ENCODE measurements at places on chromosomes 7 and 10. TPM values are rescaled to one million over a fixed set of nuclear protein-coding genes. Genes with fewer than 3 reads are reported as not detected.

DNA sequence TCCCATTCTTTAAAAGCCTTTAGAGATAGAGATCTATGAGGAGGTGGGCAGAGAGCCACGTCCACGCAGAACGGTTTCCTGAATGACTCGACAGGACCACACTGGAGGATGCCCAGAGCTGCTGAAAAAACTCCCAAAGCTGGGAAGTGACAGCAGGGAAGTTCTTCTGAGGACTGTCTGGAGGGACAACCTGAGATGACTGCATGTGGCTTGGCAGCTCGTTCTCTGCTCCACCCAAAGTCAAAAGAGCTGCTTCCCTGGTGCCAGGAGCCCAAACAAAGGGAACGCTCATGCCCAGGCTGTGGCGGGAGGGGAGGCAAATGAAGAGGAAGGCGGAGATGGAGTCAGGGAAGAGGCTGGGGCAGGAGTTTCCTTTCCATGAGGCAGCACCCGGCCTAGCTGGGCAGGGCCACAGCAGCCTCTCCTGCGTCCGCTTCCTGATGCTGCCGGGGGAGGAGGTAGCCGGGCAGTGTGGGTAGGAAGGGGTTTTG, 95.4 kb downstream of the CCDC3 start:
- no peak for DNase-seq
- H3K36me3 ChIP-seq, result no peaks in the 10 kb centered on the region
- no peak overlapping the region for H3K4me3 ChIP-seq
- no peaks in the 10 kb centered on the region for H3K4me1 ChIP-seq
- no peak overlapping the region for H3K27ac ChIP-seq
- no peaks in the 10 kb centered on the region for H3K27me3 ChIP-seq

GRCh38 chr10:20058135-20058534, 241.9 kb downstream of the PLXDC2 start:
- H3K4me3 ChIP-seq, result no peak overlapping the region
- DNase-seq, result no peak
- H3K27me3 ChIP-seq, result no peaks in the 10 kb centered on the region
- no peak overlapping the region for H3K27ac ChIP-seq
- no peaks in the 10 kb centered on the region for H3K36me3 ChIP-seq

DNA sequence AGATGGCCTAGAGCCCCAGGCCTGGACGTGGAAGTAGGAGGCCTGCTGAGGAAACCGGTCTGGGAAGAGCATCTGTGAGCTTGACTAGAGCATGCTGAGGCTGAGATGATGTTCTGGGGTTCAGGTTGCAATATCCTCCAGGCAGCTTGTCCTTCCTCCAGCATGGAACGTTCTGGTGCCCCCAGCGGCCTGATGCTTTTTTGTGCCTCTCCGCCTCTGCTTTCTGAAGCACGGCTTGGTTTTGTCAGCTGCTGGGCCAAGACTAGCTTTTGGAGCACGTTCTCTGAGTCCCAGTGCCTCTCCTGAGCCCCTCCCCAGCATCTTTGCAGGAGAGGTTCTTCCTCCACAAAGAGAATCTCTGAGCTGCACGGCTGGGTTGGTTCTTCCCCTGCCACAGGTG, 682.0 kb upstream of the FOXK1 start:
- H3K36me3 ChIP-seq, result no peaks in the 10 kb centered on the region
- no peaks in the 10 kb centered on the region for H3K4me1 ChIP-seq
- H3K27me3 ChIP-seq, result no peaks in the 10 kb centered on the region
- H3K4me3 ChIP-seq, result no peak overlapping the region
- DNase-seq, result no peak
- no peak overlapping the region for H3K27ac ChIP-seq

DNA sequence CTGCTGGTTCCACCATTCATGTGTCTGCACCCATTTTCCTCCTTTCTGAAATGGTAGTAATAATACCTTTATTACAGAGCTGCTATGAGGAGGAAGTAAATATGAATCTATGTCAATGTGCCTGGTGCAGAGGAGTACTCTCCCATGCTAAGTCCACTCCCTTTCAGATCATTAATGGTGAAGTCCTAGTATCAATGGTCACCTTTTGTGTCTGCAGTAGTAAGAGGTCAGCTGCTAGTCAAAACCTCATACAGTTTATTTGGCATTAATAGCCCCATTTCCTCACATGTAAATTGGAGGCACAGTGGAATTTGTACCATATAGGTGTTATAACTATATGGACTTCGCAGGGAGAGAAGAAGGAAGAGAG, 581.0 kb downstream of the REEP3 start:
- DNase-seq, result no peak
- no peaks in the 10 kb centered on the region for H3K4me1 ChIP-seq
- H3K27ac ChIP-seq, result no peak overlapping the region
- H3K36me3 ChIP-seq, result no peaks in the 10 kb centered on the region

GRCh38 chr10:119024882-119025281, 4.6 kb upstream of the NANOS1 start:
- H3K4me3 ChIP-seq, result no peak overlapping the region
- H3K27ac ChIP-seq, result no peak overlapping the region
- H3K27me3 ChIP-seq, result peaks cover 11% of the 10 kb centered on the region
- H3K36me3 ChIP-seq, result no peaks in the 10 kb centered on the region
- H3K4me1 ChIP-seq, result peaks cover 5% of the 10 kb centered on the region

DNA sequence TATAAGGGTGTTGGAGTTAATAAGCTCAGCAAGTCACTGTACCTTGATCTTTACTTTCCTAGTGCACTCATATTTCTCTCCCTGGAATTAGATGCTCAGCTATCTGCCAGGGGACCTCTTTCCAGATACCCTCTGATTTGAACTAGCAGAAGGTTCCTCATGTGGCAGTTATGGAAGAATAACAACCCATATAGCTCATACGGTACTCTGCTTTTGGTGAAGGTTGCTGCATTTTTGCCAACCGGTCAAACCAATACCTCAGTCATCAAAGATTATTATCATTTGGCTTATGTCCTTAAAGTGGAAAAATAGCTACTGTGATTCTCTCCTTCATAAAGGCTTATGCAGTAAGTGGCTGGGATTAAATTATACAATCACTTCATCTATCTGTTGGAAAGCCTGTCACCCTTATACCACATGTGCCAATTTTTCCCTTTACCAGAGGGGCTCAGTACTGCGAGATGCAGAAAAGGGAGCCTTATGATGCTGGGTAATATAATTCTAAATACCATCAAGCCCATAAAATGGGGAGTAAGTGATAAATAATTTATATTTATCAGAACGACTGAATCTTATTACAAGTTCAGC, 43.4 kb upstream of the PTER start:
- no peak overlapping the region for H3K4me3 ChIP-seq
- no peak for DNase-seq
- H3K36me3 ChIP-seq, result no peaks in the 10 kb centered on the region
- no peaks in the 10 kb centered on the region for H3K4me1 ChIP-seq
- H3K27ac ChIP-seq, result no peak overlapping the region
- H3K27me3 ChIP-seq, result peaks cover 3% of the 10 kb centered on the region

- no peak for DNase-seq
- H3K27ac ChIP-seq, result peak overlapping the region; percentile 38
- H3K27me3 ChIP-seq, result no peaks in the 10 kb centered on the region
These were observed 1.0 kb upstream of the AVPI1 start for GRCh38 chr10:97687785-97688781.

- H3K36me3 ChIP-seq, result peaks cover 44% of the 10 kb centered on the region
- no peaks in the 10 kb centered on the region for H3K27me3 ChIP-seq
- no peak overlapping the region for H3K27ac ChIP-seq
- H3K4me1 ChIP-seq, result peaks cover 8% of the 10 kb centered on the region
- DNase-seq, result no peak
- H3K4me3 ChIP-seq, result no peak overlapping the region
These were observed 92.3 kb downstream of the VTI1A start for GRCh38 chr10:112539340-112539739.

DNA sequence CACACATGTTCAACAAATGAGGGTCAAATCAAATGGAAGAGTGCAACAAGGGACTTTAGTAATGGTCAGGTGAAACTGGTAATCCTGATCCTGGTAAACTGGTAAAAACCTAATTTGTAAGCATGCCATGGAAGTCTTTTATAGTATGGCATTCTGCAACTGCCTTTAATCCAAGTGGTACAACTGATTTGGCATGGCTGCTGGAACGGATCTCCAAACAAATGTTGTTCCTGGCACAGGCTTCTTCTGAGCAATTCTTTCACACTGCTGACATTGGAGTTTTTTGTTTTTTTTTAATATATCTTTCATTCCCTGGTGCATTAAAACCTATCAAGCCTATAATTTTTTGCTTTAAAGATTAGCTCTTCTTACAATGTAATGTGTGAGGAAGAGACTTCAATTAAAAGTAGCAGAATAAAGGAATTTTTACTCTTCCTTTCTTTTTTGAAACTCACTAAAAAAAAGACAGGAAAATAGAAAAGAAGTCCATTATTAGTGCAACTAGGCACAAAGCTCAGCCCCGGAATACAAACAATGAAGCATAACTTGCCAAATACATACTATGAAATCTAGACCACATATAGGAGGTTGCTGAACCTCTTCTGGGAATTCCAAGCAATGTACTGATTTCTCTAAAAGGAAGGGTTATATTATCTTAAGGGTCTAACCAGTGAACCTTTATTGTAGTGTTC, 79.3 kb upstream of the OIT3 start:
- DNase-seq, result no peak
- no peak overlapping the region for H3K27ac ChIP-seq
- no peaks in the 10 kb centered on the region for H3K27me3 ChIP-seq
- no peaks in the 10 kb centered on the region for H3K36me3 ChIP-seq

DNA sequence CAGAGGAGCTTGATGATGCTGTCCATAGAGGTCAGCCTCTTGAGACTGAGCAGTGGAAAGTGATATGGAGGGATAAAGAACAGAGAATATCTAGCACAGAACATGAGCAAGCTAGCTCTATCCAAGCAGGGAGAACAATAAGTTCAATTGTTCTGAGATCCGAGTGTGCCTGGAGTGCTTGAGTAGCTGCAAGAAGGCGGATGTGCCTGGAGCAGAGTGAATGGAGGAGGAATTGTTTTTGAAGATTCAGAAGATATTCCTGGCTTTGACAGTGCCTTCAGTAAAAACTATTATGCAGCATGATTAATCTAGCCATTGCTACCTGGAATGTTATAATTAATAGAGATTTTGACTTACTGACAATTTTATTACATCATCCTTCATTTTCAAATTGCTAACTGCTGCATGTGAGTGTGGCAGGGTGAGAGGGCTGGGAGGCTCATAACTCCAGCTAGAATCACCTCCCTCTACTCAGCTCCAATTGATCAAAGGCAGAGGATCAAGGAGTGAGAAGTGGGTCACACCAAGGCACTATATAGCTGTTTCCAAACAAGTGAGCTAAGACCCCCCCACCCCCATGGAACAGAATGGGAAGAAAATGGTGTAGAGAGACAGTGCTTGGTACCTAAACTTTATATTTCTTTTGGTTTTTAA, 302.8 kb downstream of the ADRA2A start:
- H3K4me1 ChIP-seq, result no peaks in the 10 kb centered on the region
- H3K27ac ChIP-seq, result no peak overlapping the region
- H3K36me3 ChIP-seq, result no peaks in the 10 kb centered on the region
- no peak for DNase-seq

- H3K4me1 ChIP-seq, result no peaks in the 10 kb centered on the region
- no peak overlapping the region for H3K4me3 ChIP-seq
- H3K27ac ChIP-seq, result no peak overlapping the region
- no peaks in the 10 kb centered on the region for H3K36me3 ChIP-seq
- H3K27me3 ChIP-seq, result peaks cover 16% of the 10 kb centered on the region
These were observed 196.1 kb downstream of the GRID1 start for GRCh38 chr10:86170255-86171108.

DNA sequence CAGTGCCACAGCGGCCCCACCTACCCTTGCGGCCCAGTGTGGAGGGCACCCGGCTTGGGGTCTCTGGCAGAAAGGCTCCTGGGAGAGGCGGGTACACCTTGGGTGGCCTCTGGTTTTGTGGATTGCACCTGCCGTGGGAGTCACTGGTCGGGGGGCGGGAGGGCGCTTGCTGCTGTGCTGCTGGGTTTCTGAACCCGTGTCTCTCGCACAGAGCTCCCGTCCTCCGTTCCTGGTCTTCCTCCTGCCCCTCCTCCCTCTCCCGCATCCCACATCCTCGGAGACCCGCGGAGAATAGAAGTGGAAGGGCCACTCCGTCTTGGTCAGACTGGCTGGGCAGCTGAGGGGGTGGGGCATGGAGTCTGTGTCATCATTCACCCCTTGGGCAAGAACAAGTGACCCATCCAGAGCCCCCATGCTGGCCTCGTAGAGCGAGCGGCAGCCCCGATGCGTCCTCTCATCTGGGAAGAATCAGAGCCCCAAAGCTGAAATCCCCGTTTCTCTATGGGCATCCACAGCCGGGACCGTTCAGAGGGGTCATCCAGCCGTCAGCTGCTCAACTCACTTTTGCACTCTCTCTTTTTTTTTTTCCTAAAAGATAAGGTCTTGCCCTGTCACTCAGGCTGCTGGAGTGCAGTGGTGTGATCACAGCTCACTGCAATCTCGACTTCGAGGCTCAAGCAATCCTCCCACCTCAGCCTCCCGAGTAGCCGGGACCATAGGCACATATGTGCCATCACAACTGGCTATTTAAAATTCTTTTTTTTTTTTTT, 4.0 kb downstream of the MAFK start:
- H3K27me3 ChIP-seq, result no peaks in the 10 kb centered on the region
- peak overlapping the region; percentile 25 for H3K27ac ChIP-seq
- DNase-seq, result no peak
- H3K4me3 ChIP-seq, result no peak overlapping the region
- peaks cover 35% of the 10 kb centered on the region for H3K4me1 ChIP-seq

- no peaks in the 10 kb centered on the region for H3K36me3 ChIP-seq
- no peak for DNase-seq
- no peak overlapping the region for H3K27ac ChIP-seq
- H3K4me1 ChIP-seq, result no peaks in the 10 kb centered on the region
- H3K27me3 ChIP-seq, result no peaks in the 10 kb centered on the region
These were observed 545.4 kb upstream of the FZD8 start for GRCh38 chr10:36187380-36188079.

DNA sequence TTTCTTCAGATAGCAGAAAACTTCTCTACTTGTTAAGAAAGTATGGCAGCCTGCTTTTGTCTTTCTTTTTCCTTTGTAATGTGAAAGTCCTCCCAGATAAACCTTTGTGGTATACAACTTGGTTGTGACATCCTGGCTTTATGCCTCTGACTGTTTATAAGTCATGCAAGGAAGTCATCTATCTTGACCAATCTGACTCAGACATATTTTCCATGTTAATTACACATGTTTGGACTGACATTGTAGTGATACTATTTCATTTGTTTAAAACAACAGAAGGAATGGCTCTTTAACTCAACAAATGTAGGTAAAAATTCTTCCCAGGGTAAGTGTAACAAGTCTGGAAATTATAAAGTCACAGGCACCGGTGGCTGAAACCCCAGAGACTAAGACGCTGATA, 341.6 kb upstream of the MEOX2 start:
- no peaks in the 10 kb centered on the region for H3K4me1 ChIP-seq
- H3K27me3 ChIP-seq, result no peaks in the 10 kb centered on the region
- no peak overlapping the region for H3K27ac ChIP-seq

GRCh38 chr7:84605301-84605700, 410.7 kb upstream of the SEMA3A start:
- no peaks in the 10 kb centered on the region for H3K36me3 ChIP-seq
- no peaks in the 10 kb centered on the region for H3K27me3 ChIP-seq
- H3K27ac ChIP-seq, result no peak overlapping the region
- no peak for DNase-seq
- H3K4me1 ChIP-seq, result no peaks in the 10 kb centered on the region
- H3K4me3 ChIP-seq, result no peak overlapping the region

- H3K27me3 ChIP-seq, result no peaks in the 10 kb centered on the region
- no peak for DNase-seq
- H3K36me3 ChIP-seq, result no peaks in the 10 kb centered on the region
- H3K4me1 ChIP-seq, result no peaks in the 10 kb centered on the region
These were observed 236.6 kb downstream of the PTPRN2 start for GRCh38 chr7:158351051-158351450.

GPER1 gene
- not detected for total RNA-seq

SPDYE8 gene
- total RNA-seq, result not detected

MAD1L1 gene
- total RNA-seq, result 125 TPM

OR13A1 gene
- total RNA-seq, result 0.15 TPM

SDK1 gene
- 0.17 TPM for total RNA-seq

ADAM8 gene
- total RNA-seq, result 153 TPM

SPOCK2 gene
- 423 TPM for total RNA-seq

GIMAP5 gene
- total RNA-seq, result 111 TPM

GHRHR gene
- not detected for total RNA-seq
